ENCODE measurements at places on chromosomes 4 and X.

DNA sequence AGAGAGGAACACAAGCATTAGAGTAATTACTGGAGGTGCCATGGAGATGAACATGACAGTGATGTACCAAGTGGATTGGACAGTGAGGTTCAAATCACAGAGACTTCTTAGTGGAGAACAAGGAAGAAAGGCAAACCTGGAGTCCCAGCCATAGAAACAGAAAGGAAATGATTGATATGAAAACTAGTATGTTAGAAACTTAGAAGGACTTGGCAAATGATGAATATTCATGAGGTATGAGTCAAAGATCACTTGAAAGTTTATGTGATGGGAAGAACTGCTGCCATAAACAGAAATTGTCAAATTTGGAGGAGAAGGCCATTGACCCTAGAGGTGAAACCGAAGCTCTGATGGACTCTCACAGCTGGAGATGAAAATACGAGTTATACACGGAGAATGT is 88.2 kb downstream of the PHOX2B start:
- no peak for DNase-seq

DNA sequence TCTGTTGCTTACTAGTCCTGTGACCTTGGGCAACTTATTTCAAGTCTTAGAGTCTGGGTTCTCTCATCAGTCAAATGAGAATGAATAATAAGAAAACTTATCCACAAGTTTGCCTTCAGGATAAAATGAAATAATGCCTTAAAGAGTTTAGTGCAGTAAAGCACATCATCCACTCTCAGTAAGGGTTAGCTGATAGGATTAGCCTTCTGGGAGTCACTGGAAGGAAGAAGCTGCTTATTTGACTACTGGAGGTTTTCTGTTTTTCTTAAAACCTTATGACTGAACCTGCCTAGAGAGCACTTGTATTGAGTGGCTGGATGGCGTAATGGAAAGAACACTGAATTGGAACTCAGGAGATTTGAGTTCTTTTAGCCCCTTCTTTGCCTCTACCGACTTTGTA is 1.8 kb downstream of the RNF128 start:
- DNase-seq, result no peak

DNA sequence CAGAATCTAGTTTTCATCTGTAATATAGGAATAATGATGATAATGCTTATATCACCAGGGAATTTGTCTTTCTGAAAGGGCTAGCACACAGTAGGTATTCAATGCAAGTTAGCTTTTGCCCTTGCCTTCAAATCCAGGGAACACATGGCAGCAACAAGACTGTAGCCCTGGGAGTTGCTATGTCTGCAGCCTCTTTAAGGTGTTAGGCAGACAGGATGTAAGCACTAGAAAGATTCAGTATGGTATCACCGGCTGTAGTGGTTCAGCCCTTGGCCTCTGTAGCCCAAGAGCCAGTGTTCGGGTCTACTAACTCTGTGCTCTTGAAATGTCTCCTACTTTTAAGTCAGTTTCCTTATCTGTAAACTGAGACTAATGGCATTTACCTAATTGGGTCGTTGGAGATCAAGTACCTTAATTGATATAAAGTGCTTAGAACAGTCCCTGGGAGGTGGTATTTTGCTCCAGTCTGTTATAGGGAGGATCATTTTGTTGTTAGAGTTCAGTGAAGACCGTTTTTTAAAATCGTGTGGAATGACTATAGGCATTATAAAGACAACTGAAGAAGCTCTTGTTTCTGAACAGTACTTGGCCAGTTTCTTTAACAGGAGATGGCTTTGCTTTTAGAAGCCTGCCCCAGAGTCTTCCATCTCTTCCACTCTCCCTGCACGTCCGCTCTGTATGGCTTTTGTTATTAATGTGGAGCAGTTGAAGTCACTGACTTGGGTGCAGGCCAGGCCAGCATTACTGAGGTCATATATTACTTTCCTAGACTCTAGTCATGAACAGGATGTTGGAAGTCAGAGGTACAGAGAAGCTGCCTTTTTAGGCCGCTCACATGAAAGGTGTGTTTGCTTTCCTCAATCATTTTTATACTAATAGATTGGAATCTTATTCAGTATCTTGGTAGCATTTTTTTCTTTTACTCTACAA is 44.8 kb downstream of the GAB1 start:
- DNase-seq, result peak; percentile 76

DNA sequence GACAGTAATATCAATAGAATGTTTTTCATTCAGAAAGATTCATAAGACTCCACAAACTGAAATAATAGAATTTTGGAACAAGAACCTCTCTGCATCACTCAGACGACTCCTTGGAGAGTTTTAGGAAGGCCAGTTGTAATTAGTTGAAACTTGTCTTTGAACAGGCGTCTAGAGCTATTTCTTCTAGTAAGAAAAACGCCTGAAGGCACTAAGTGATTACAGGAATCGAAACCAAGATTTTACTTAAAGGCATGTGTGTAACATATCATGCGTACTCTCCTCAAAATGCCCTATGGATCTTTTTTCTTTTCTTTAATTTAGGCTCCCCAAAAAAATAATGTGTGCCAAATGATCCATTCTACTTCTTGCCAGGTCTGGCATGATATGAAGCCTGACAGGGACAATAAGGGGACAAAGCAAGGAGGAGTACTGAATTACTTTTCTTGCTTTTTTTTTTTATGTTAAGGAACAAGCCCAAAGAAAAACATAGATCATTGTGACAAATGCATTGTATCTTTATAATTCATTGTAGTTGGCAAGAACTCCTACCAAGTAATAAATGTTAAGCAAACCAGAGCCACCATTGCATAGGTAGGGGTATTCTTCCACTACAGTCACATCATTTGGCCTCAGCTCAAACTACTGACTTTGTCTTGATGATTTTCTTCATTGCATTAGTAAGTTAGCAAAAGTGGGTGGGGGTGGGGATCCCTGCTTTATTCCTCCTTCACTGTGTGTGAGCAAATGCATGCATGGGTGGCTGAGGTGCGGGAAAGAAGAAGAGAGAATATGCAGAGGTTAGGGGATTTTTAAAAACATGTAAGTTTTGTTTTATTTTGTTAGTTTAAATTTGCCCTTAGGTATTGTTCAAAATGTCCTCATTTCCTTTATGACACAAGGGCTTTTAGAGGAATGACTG is 79.9 kb upstream of the ATOH1 start:
- no peak for DNase-seq

- DNase-seq, result peak; percentile 15
These were observed 365.4 kb upstream of the TECRL start for GRCh38 chr4:64774626-64775025.

DNA sequence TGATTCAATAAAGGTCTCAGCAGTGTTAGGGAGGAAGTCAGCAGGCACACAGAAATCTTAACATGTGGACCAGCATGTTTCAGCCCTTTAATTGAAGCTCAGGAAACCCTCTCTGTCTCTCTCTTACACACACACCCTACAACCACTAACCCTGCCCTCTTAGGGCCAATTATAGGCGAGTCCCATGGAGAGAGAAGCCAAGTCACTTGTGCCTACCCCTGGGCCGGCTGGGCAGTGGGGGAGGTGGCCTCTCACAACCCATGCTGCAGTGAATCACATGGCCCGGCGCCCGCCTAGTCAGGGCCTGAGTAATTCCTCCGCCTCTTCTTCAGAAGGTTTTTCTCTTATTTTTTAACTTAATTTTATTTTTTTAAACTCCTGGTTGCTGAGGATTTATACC is 3.7 kb downstream of the FGD1 start:
- peak; percentile 40 for DNase-seq

DNA sequence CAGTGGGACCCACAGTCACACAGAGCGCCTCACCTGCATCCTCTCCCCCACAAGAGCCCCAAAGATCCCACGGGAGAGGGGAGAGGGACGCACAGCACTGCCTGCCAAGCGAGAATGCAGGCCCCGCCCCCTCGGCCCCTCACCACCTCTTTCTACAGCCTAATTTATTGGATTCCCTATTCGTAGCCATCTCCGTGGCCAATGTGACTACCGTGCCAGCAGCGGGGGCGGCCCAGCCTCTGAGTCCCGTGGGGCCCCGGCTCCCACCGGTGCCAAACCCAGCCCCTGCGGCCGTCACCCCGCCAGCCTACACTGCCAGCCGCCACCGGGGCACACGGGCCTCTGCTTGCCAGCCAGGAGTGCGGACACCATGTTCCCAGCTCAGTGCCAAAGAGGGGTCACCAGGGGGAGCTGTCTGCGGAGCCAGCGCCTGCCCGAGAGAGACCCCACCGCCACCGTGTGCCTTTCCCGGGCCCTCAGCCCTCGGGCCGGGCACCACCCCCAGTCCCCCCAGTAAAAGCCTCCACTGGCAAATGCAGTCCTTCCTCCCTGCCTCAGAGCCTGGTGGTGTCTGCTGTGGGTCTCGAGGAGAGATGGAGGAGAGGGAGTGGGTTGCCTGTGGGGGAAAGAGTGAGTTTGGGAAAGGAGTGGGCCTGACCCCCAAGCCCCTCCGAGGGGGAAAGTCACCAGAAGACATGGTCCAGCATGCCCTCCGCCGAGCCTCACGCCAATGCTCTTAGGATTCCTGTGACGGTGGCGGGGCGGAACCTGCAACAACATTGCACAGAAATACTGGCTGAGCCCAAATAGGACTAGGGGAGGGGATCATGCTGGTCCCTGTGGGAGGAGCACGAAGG is 19.6 kb upstream of the PLXNB3 start:
- DNase-seq, result no peak

DNA sequence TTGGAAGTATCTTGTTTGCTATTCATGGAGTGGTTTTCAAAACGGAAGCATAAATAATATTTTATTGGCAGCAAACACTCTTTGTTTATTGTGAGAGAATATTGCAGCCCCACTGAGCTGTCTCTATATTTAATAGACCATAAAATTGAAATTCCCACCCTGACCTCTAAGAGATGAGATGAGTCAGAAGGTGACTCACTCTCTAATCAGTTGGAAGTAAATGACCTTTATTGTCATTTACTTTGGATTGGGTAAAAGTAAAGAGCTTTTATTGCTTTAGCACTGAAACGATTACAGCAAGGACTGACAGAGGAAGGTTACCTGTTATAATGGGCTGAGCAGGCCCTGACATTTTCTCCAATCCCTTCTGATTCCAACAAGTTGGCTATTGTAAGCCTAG is 55.0 kb downstream of the SYTL5 start:
- peak; percentile 73 for DNase-seq

- no peak for DNase-seq
These were observed 109.2 kb upstream of the GRPR start for GRCh38 chrX:16014171-16014570.

GRCh38 chrX:152843852-152844251 is 13.0 kb downstream of the NSDHL start:
- DNase-seq, result no peak

DNA sequence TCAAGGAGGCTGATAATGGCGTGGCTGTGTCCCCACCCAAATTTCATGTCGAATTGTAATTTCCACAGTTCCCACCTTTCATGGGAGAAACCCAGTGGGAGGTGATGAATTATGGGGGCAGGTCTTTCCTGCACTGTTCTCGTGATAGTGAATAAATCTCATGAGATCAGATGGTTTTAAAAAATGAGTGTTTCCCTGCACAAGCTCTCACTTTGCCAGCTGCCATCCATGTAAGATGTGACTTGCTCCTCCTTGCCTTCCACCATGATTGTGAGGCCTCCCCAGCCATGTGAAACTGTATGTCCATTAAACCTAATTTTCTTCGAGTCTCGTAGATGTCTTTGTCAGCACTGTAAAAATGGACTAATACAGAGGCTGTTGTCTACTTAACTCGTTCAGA is 488.3 kb downstream of the SPRY1 start:
- no peak for DNase-seq

GRCh38 chr4:4499438-4500123 is 42.3 kb downstream of the STX18 start:
- DNase-seq, result no peak

GRCh38 chr4:23819041-23819511 is 70.8 kb downstream of the PPARGC1A start:
- DNase-seq, result peak; percentile 35

DNA sequence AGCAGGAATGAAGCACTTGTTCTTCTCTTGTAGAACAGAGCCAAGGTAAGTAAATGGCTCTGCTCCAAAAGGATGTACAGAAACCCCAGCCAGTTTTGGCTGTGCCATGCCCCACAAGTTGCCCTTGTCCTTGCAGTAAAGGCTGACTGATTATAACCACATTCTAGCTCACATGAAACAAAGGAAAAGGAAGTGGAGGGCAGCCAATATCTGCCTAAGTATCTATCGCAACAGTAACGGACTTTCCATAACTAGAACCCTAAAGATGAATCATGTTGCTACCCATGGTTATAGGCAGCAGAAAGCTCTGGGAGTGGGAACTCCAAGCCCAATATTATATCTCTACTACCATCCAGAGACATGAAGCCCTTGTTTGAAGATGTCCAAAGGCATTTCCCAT is 95.7 kb downstream of the COMMD8 start:
- DNase-seq, result no peak

DNA sequence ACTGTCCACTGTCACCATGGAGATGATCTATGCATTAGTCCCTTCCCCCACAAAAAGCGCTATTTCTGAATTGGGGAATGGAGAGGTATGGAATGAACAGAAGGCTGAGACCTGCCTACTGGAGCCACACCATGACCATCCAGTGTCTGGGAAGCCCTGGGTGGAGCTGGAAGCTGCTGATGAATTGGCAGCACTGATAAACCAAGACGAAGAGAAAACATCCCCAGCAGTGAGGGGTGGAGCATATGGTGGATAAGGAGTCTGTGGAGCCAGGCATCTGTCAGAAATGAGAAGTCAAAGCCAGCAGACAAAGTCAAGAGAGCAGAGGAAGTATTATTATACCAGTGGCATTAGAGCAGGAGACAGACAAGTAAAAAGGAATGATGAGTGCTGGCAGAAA is 13.2 kb downstream of the CC2D2A start:
- no peak for DNase-seq

GRCh38 chr4:87857789-87858188 is 25.0 kb downstream of the MEPE start:
- no peak for DNase-seq

DNA sequence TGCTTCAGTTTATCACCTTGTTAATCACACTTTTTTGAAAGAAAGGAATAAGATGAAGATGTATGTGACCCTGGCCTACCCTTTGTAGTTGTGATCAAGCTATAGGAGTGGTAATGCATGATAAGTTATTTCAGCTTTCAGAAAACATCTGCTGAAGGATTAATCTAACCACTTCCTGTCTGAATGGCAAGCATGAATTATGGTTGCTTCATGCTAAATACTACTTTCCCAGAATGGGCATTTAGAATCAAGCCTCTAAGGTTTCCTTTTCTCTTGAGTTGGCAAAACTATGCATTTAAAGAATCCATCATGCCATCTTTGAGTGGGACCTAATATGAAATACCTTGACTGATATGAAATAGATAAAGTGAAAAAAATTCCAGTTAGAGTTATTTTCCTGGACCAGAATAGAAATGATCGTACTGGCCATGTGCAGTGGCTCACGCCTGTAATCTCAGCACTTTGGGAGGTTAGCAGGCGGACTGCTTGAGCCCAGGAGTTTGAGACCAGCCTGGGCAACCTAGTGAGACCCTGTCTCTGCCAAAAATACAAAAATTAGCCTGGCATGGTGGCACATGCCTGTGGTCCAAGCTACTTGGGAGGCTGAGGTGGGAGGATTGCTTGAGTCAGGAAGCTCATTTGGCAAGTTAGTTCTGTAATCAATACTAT is 59.1 kb downstream of the ANXA3 start:
- DNase-seq, result peak; percentile 61

- DNase-seq, result no peak
These were observed 24.9 kb downstream of the GLRA2 start for GRCh38 chrX:14554131-14554715.

All from LHCN-M2 (cell line).